Stimulated activated effector memory CD8-positive, alpha-beta T cell treated with anti-CD3 and anti-CD28 coated beads, Interleukin-12 subunit alpha, Interleukin-12 subunit beta, amount 100 ng/mL, for 72 hours (primary cell): ENCODE measurements at places on chromosomes 2 and 18.

DNA sequence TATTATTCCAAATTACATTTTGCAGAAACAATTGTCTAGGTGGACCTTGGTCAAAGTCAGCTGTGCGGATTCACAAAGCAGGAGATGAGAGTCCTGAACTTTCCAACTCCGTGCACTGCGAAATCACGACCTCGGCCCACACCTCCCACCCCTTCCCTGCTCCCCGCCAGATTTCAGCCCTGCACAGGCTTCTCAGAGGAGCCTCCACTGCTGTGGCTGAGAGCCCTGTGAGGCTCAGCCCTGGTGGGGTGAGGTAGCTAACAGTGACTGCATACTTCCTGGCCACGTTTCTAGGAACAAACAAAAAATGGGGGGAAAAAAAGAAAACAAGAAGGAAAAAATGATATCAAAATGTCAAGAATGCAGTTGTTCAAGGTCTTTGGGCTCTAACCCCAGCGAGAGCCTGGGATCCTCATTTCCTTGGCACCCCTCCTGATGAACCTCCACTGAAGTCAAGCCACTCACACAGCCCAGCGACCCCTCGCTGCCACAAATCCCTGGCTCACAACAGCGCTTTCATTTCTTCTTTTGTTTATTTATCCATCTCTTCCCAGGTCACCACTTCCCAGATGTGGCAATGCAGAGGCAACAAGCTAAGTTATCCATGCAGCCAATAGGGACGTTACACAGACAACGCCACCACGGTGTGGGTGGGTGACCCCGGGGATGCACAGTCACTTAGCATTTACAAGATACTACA, 729.7 kb upstream of the ID2 start:
- no peak for DNase-seq

DNA sequence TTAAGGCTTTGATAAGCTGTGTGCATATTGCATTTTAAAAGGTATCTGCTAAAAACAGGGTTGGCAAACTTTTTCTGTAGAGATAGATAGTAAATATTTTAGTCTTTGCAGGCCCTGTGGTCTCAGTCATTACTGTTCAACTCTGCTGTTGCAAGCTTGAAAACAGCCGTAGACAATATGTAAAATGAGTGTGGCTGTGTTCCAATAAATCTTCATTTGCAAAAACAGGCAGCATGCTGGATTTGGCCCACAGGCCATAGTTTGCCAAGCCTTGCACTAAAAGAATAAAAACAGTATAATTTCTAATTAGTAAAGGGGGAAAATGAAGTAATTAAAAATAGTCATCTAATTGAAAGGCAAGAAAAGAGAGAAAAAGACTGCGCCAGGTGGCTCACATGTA, 35.3 kb downstream of the GCKR start:
- no peak for DNase-seq

- no peak for DNase-seq
These were observed 534.6 kb upstream of the TMEFF2 start for GRCh38 chr2:192729369-192729768.

DNA sequence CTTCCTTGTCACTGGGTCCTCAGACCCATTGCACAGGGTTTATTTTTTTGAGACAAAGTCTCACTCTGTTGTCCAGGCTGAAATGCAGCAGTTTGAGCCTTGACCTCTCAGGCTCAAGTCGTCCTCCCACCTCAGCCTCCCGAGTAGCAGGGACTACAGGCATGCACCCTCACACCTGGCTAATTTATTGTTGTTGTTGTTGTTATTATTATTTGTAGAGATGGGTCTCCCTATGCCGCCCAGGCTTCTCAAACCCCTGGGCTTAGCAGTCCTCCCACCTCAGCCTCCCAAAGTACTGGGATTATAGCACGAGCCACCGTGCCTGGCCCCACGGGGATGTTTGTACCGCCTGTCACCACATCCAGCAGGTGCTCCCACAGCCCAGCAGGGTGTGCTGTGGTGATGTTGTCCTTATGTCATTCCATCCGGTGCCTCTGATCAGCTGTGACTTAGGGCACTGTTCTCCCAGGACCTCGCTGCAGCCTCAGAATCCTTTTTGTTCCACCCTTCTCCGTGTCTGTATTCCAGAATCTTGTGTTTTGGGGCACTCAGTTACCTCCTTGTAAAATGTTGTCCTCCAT, 182.3 kb downstream of the INO80D start:
- no peak for DNase-seq

DNA sequence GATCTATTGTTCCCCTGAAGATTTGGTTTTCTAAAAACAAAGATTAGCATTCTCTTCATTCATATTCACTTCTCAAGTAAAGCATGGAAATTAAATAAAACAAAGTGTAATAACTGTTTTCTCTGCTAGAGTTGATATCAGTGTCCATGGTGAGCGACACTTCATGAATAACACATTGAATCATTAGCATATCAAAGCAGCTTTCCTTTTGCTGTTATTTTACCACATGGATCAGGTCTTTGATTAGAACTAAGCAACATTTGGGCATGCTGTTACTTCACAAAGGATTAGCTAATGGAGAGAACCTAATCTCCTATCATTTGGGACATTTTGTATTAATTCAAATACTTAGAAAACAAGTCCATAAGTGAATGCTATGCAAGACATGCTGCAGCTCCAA, 368.8 kb upstream of the CDH19 start:
- DNase-seq = no peak

DNA sequence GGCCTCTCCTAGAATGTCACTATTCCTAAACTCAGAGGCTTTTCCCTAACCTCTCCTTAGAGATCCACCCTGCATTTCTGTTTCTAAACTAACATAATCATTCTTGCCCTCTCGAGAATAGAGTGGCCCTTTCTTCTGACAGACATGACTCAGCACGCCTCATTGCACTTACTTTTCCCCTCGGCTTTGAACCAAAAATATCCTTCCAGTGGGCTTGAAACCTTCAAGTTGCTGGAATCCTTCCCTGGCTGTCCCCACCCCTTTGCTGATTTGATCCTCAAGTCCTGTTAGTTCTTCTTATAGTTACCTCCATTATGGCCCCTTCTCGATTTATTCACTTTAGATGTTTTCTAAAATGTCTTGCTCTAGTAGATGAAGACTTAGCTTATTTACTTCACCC, 158.0 kb downstream of the LTBP1 start:
- no peak for DNase-seq

DNA sequence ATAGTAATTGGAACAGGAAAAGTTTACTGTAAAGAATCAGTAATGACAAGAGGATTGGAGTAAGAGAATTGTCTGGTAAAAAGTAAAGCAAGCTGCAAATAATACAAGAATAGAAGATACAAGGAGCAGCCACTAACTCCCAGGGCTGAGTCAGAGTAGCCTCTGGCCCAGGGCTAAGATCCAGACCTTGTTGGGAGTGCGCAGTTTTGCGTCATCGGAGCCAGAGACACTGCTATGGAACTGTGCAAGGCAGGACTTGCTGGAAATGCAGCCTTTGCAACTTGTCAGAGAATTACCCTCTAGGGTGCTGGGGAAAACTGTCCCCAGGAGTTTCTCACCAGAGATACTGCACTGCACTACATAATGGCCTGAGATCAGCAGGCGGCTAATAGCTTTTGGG, 135.2 kb downstream of the NYAP2 start:
- DNase-seq = no peak

GRCh38 chr18:22199005-22199404, 29.6 kb downstream of the GATA6 start:
- DNase-seq = no peak

- no peak for DNase-seq
These were observed 291.3 kb downstream of the BCL11A start for GRCh38 chr2:60262178-60262577.

- no peak for DNase-seq
These were observed 25.9 kb downstream of the TTLL4 start for GRCh38 chr2:218736531-218736930.

GRCh38 chr2:128720080-128721022, 401.7 kb upstream of the HS6ST1 start:
- DNase-seq = no peak

- DNase-seq = no peak
These were observed 32.3 kb upstream of the MPP4 start for GRCh38 chr2:201730651-201731285.

DNA sequence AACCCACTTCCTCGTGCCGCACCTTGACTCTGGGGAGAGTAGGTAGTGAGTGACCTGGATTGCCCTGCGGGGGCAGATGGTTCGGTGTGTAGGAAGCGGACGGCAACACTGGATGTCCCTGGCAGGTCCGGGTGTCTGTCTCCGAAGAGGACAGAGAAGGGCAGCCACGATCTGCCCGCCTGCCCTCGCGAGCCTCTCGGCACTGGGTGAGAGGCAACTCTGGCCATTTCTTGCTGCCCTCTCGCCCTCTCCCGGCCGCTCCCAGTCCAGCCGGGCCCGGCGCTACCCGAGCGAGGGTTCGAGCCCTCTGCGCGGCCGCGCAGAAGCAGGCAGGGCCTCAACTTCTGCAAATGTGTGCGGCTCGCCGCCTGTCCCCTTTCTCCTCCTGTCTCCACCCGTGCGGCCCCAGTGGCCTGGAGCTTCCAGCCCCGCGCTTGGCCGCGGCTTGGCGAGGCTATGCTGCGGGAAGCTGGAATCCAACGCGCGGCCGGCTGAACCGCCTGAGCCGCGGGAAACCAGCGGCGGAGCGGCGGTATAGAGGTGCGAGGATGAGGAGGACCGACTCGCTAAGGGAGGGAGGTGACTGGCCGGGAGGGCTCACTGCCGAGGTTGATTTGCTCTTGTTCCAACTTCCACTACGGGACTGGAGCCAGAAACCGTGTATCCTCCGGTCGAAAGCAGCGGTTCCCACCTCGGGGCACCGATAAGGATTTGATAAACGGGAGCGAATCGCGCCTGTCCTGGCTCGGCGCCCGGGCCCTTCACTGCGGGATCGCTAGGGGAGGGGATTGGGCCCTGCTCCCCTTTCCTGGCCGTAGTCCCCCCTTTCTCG, 1.5 kb downstream of the EPAS1 start:
- peak; percentile 68 for DNase-seq

- DNase-seq = no peak
These were observed 319.7 kb downstream of the AFF3 start for GRCh38 chr2:99822474-99823207.

DNA sequence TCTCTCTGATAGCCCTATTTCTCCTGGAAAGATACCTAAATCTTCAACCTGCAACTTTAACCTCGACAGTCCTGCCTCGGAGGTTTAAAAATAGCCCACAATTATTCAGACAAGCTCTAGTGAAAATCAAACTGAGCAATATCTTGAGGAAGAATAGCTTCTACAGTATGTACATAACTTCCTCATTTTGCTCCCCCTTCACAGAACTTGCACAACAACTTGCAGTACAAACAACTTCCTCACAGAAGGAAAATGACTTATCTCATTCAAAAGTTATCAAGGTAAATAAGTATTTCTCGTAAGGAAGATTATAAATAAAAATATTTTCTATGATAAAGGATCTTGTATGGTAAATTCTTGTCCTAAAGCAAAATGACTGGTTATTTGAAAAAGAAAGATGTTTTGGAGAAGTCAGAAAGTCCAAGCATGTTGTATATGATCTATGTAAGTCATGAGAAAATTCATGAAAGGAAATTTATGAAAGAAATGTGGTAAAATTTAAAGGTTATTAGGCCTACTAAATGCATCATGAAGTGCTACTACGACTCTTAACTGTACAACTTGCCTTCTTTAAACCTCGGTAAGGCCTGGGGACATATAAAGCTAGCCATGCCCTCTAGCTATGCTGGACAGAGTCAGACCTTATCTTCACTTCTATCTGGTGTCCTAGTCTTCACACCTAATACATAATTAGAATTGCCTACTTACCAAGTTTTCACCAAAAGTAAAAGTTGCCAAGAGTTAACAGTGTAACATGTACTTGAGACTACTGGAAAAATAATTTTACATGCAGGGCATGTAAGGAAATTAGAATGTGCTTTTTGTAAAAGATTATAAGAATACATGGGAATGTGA, 394.5 kb downstream of the DLGAP1 start:
- no peak for DNase-seq

GRCh38 chr2:16442971-16443370, 222.7 kb downstream of the CYRIA start:
- DNase-seq = no peak

GRCh38 chr18:62211325-62211828, 24.3 kb downstream of the RELCH start:
- DNase-seq = no peak

DNA sequence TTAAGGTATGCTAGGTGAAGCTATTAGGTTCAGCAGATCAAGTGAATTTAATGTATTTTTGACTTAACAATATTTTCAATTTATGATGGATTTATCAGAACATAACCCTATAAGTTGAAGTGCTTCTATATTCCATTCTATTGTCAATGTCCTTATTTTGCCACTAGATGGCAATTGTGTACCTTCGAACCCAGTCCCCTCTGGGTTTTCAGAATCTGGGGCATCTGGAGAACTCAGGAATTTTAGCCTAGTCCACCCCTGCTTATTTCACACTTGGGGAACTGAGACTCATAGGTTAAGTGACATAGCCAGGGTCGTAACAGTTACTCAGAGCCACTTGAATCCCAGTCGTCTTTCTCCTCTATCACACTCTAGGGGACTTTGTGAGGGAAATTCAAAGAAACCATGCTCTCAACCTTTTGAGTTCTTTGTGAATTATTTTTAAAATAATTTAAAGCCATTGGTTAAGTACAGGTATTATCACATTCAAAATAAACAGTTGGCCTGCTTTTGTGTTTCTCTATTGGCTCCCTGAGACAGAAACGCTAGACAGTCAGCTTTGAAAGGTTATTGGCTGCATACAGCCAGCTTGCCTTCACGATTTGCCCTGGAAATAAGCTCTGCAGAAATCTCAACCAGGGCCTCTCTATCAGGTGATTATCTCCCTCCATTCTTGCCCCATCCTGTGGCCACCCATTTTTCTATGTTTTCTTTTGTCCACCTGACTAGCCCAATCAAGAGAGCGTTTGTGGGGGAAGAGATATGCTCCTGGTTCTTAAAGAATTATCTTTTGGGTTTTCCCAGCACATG, 145.0 kb downstream of the TTC27 start:
- DNase-seq = no peak

GRCh38 chr18:44733069-44733753, 52.5 kb downstream of the SETBP1 start:
- DNase-seq = no peak

- no peak for DNase-seq
These were observed 50.2 kb downstream of the WDFY1 start for GRCh38 chr2:223894968-223895367.

DNA sequence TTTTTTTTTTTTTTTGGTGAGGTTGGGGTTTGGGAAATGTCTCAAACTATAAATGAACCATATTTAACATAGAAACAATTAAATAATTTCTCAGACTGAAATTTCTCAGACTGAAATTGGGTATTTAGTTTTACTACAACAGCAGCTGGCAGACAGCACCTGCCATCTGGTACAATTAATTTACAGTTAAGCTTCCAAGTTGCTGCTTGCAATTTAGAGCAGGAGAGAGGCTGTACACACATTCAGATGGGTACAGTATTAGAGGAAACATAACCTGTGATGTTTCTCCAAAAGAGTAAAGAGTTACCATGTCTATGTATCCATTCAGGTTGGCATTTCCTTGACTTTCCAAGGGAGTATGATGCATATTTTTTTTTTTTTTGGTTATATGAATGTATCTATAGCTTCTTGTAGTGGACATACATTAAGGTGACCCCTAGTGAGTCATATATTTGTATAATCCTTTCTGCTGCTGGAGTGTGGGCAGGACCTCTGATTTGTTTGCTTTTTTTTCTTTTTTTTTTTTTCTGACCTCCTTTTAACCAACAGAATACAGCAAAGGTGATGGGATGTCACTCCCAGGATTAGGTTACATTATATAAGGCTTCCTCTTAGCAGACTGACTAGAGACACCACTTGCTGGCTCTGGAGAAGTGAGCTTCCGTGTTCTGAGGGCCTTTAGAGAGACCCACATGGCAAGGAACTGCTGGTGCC, 201.7 kb downstream of the PTH2R start:
- no peak for DNase-seq
